ENCODE measurements at places on chromosomes 4 and X.

- no peak for DNase-seq
These were observed 57.2 kb downstream of the CPZ start for GRCh38 chr4:8649631-8650361.

DNA sequence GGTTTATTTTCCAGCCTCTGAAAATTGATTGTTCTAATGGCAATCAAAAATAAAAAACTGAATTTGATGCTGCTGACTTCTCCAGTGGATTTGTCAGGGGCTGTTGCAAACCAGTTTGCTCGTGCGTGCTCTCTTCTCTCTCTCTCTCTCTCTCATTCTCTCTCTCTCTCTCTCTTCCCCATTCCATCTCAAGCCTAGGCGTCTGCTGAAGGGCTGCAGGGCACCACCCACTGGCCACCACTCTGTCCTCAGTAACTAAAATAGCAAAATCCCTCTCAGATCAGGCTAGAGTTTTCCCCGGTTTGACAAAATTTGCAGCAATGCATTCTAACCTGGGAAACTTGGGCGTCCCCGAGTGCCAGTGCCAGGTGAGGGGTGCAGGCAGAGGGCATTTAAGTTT is 19.4 kb downstream of the NKX6-1 start:
- DNase-seq: no peak

DNA sequence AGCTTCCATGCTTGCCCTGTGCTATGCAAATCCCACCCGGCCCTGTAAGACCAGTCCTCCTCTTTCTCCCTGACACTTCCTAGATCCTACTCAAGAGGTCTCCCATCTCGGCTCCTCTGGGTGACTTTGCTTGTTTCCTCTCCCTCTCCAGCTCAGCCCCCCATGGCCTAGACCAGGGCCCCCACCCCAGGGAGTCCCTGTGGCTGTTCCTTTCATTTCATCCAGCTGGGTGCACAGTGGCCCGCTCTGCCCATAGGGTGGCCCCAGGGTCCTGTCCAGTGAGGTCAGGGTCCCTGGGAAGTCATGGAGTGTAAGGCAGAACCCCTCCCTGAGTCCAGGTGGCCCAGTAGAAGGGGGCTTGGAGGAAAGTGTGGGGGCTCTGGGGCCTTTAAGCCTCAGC is 52.3 kb upstream of the NKX1-1 start:
- no peak for DNase-seq

DNA sequence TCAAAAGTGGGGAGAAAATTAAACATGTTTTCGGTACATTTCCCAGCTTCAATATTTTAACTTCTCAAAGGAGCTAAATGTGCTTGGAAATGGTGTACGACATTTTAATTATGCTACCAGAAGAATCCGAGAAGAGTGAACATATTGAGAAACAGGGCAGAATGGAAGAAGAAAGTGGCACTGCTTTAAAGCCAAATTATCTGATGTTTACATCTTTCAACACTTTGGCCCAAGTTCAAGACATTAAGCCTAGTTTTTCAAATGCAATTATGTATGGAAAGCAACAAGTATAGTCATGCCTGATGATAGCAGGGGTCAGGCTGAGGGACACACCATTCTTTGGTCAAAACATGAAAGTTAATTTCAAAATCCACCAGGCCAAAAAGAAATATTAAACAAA is 577.9 kb upstream of the ZFP42 start:
- no peak for DNase-seq

- DNase-seq: no peak
These were observed 49.0 kb upstream of the HOPX start for GRCh38 chr4:56730097-56730496.

- no peak for DNase-seq
These were observed 2.7 kb downstream of the ARHGEF6 start for GRCh38 chrX:136778020-136778419.

GRCh38 chr4:22553560-22553959 is 37.7 kb upstream of the ADGRA3 start:
- DNase-seq: no peak

GRCh38 chr4:19776929-19777328 is 474.8 kb upstream of the SLIT2 start:
- DNase-seq: no peak

DNA sequence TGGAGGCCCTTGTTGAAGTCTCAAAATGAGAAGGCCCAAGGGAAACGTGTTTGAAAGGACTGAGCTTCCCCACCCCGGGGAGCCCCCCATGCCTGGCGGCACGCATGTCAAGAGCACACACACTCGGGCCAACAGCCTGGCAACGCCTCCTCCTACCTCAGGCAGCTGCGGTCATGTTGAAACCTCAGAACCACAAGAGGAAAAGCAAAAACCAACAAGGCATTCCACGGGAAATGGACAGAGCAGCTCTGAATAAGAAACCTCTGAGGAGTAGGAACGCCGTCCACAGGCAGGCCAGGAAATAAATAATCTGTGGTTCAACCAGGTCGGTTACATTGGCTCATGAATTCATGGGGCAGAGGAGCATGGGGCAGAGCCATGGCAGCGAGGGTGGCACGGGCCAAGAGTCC is 95.7 kb upstream of the AFAP1 start:
- no peak for DNase-seq

- no peak for DNase-seq
These were observed 62.2 kb downstream of the TIGD2 start for GRCh38 chr4:89173336-89174090.

DNA sequence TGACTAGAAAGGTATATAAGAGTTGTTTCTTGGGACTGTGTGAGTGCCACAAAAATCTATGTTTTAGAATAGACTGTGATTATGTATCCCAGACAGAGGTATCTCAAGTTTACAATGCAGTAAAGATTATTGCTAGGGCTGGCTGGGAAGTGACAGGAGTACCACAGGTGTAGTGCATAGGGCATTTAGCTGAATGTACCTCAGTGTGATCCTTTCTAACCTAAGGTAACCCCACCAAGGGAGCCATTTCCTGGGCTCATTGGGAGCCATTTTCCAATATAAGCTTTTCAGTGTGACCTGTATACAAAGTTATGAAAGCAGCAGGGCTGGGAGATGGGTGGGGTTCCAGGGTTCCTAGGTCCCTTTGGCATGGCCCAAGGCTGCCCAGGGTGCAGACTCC is 6.1 kb upstream of the LEF1 start:
- DNase-seq: no peak

GRCh38 chr4:148857239-148857972 is 415.2 kb upstream of the NR3C2 start:
- no peak for DNase-seq

DNA sequence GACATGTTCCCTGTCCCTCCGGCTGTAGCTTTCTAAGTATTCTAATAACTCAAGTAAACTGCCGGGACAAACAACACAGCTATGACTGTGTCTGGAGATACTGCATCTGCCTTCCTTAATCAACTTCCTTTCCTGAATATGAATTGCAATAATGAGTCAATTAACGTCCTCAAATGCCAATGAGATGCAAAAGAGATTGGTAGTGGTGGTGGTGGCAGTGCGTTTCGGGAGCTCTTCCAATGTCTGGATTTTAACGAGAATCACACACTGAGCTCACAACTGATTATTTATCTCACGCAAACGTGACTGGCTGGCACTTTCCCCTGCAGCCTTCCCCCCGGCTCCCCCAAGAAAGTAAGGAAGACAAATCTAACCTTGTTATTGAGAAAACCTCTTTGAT is 226.1 kb upstream of the GK2 start:
- no peak for DNase-seq

- DNase-seq: no peak
These were observed 426.0 kb upstream of the NR3C2 start for GRCh38 chr4:148868191-148868590.

DNA sequence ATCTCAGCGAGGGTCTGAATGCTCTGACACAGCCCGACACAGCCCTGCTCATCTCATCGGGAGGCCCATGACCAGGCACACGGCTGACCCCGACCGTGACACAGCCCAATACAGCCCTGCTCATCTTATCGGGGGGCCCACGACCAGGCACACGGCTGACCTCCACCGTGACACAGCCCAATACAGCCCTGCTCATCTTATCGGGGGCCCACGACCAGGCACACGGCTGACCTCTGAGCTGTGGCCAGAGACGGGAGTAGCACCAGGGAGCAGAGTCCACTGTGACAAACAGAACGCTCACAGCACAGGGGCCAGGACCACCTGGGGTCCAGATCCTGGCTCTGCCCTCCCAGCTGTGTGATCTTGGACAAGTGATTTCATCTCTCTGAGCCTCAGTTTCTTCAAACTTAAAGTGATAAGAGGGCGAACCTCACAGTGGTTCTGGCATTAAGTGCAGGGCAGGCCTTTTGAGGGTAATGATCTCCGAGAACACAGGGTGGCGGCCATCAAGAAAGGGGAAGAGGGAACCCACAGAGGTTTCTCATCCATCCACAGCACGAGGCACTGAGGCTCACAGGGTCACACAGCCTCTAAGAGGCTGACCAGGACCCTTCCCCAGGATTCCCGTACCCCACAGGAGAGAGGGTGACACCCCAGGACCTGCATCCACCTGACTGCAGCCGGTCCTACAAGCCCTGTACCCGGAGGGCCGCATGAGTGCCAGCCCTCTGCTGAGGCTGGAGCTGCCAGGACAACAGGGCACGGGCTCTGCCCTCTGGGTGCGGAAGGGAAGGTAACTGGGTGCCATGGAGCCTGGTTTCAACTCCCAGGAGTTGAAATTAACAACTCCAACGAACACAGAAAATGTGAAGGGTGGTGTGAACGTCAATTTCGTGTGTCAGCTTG is 60.1 kb downstream of the WFS1 start:
- DNase-seq: no peak

DNA sequence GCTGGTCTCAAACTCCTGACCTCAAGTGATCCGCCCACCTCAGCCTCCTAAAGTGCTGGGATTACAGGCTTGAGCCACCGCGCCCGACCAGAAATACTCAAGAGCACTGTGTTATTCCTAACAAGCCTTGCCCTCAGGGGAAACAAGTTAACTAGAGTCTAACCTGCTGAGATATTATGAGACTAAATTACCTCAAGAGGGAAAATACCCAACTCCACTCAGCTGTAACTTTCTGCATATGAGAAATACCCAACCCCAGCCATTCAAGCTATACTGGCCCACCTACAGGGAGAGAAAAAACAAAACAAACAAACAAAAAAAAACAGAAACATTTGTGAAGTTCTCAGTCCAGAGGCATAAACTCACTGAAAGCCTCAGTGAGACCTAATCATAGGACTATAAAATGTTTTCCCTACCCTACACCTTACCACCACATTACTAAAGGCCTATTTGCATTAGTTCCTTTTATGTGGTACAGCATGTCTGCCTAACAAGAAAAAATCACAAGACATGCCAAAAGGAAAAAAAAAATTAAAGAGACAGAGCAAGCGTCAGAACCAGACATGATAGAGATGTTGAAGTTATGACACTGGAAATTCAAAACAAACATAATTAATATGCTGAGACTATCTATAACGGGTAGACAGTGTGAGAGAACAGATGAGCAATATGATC is 876.0 kb downstream of the FSTL5 start:
- no peak for DNase-seq
